ENCODE measurements at places on chromosomes 5 and 9.

- peak; percentile 95 for DNase-seq
Observed at GRCh38 chr5:93359296-93359959, 221.6 kb downstream of the NR2F1-AS1 start.

GRCh38 chr5:140575309-140575708, 10.7 kb downstream of the SLC35A4 start:
- no peak for DNase-seq

GRCh38 chr9:111715471-111715870, 54.1 kb downstream of the GNG10 start:
- DNase-seq: no peak

DNA sequence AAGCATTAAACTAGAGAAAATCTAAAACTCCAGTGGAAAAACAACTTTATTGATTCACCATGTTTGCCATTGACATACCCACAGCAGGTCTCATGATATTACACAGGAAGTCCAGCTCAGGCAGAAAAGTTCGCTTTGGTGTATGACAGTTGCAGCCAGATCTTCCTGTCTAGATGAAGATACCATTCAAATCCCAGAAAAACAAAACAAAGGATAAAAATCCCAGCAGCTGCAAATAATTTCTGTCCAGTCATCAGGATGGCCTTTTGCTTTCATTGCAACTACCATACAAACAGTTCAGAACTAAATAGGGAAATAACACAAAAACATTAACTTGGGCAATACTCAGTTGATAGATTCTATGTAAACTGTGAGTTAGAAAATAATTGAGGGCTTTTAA, 136.0 kb upstream of the NREP start:
- DNase-seq: peak; percentile 21
